A549 treated with CORT108297 at 1 μM for 4 hours (cell line): ENCODE measurements at places on chromosomes 11 and 22. TPM values are rescaled to one million over a fixed set of nuclear protein-coding genes. Genes with fewer than 3 reads are reported as not detected.

Gene SHISA8
- total RNA-seq = 0.16 to 0.33 TPM (median 0.18 TPM) in 4 of 5 replicates, not detected in the other

Gene MB
- 6.7 to 8.9 TPM (median 7.7 TPM) in 5 replicates for total RNA-seq

Gene APOBEC3B
- total RNA-seq = 27.4 to 32.1 TPM (median 30.0 TPM) in 5 replicates

Gene COMMD9
- total RNA-seq = 37.1 to 57.4 TPM (median 53.8 TPM) in 5 replicates

Gene FUT4
- total RNA-seq = 2.2 to 2.9 TPM (median 2.6 TPM) in 5 replicates

Gene LGALS12
- not detected in 5 replicates for total RNA-seq

Gene C11orf21
- not detected in 5 replicates for total RNA-seq

Gene KRTAP5-9
- 0.10 TPM in 1 of 5 replicates, not detected in the others for total RNA-seq

Gene TTLL8
- not detected in 5 replicates for total RNA-seq

Gene OR52I1
- total RNA-seq = not detected in 5 replicates

Gene TLCD5
- total RNA-seq = 5.1 to 8.7 TPM (median 7.2 TPM) in 5 replicates

Gene PTPRCAP
- total RNA-seq = 0.24 to 0.42 TPM (median 0.32 TPM) in 5 replicates

Gene P2RX3
- total RNA-seq = 0.05 to 0.24 TPM (median 0.16 TPM) in 5 replicates

Gene USP2
- 0.33 to 0.53 TPM (median 0.42 TPM) in 5 replicates for total RNA-seq

Gene TPBGL
- total RNA-seq = 0.08 to 0.30 TPM (median 0.23 TPM) in 5 replicates
